ENCODE measurements at places on chromosomes 1 and 21. TPM values are rescaled to one million over a fixed set of nuclear protein-coding genes. Genes with fewer than 3 reads are reported as not detected.

Gene CD5L
- total RNA-seq, result not detected

DNA sequence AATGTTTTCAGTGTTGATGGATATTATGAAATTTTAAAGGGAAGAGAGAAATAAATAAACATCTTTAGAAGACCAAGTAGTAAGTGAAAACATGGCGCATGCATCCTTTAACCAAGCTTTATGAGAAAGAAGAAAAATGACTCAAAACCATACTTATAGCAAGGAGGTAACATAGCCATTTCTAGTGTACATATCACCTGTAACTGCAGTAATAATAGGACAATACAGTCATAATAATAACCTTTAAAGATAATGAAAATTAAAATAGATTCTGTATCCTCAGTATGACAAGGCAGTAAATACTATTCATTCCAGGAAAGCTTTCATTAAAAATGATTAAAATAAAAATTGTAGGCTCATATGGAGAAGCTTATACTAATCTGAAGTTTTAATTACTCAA is 141.2 kb downstream of the COL24A1 start:
- no peaks in the 10 kb centered on the region for H3K27me3 ChIP-seq
- H3K4me1 ChIP-seq, result no peaks in the 10 kb centered on the region

DNA sequence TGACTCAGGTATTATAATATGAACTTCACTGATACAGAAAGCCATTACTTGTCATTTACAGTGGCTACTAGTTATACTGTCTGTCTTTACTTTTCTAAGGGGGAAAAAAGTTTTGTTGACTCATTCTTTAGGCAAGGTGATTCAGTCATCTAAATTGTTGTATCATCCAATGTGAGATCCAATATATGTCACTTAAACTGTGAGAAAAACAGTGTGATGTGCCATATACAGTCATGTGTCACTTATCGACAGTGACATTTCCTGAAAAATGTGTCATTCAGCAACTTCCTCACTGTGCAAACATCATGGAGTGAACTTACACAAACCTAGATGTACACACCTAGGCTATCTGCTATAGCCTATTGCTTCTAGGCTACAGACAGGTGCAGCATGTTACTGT is 57.6 kb downstream of the KCNK2 start:
- no peaks in the 10 kb centered on the region for H3K4me1 ChIP-seq
- no peak overlapping the region for H3K27ac ChIP-seq
- no peak for DNase-seq
- H3K4me3 ChIP-seq, result no peak overlapping the region
- H3K36me3 ChIP-seq, result no peaks in the 10 kb centered on the region
- no peaks in the 10 kb centered on the region for H3K27me3 ChIP-seq

DNA sequence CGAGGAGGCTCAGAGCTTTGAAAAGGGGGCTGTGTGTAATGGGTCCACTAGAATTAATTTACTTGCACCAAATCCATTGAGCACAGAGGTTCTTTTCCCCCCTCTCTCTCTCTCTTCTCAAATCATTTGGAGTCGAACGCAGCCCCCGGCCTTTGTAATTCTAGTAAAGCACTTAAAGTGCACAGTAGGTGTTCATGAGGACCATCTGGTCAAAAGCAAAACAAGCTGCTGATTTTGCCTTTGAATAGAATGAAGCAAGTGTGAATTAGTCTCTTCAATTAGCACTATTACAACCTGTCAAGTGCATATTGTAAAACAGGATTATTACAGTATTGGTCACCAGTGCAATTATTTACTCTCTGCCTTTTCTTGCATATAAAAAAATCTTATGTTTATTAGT is 259.9 kb downstream of the FAF1 start:
- peak overlapping the region; percentile 94 for H3K27ac ChIP-seq
- peak overlapping the region; percentile 46 for H3K4me3 ChIP-seq
- peak; percentile 79 for DNase-seq
- no peaks in the 10 kb centered on the region for H3K36me3 ChIP-seq
- H3K27me3 ChIP-seq, result no peaks in the 10 kb centered on the region
- no peaks in the 10 kb centered on the region for H3K4me1 ChIP-seq

GRCh38 chr1:6852136-6852890 is 67.1 kb downstream of the CAMTA1 start:
- H3K4me3 ChIP-seq, result no peak overlapping the region
- peaks cover 39% of the 10 kb centered on the region for H3K36me3 ChIP-seq
- DNase-seq, result no peak
